SW 1271 (cell line): ENCODE measurements at places on chromosomes 13 and 19.
A peak's percentile ranks its signal among the peaks of the same experiment; 100 is the strongest.

- no peak for DNase-seq
These were observed 333.9 kb downstream of the UQCRFS1 start for GRCh38 chr19:28878862-28879566.

DNA sequence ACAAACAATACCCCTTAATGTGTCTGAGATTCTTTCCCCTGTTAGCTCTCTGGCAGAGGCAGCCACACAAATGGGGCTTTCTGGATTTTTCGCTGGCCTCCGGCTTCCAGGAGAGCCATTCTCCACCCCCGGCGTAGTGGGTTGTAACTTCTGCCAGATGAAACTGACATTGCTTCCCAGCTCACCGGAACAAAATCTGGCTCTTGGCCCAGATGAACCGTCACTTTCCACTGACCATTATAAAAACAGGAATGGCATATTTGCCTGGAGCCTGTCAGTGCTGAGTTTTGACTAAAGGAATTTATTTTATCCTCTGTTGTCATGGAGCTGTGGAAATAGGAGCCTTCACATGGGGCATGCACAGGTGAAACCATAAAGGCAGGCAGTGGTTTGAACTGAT is 120.6 kb upstream of the GPR12 start:
- DNase-seq: no peak

DNA sequence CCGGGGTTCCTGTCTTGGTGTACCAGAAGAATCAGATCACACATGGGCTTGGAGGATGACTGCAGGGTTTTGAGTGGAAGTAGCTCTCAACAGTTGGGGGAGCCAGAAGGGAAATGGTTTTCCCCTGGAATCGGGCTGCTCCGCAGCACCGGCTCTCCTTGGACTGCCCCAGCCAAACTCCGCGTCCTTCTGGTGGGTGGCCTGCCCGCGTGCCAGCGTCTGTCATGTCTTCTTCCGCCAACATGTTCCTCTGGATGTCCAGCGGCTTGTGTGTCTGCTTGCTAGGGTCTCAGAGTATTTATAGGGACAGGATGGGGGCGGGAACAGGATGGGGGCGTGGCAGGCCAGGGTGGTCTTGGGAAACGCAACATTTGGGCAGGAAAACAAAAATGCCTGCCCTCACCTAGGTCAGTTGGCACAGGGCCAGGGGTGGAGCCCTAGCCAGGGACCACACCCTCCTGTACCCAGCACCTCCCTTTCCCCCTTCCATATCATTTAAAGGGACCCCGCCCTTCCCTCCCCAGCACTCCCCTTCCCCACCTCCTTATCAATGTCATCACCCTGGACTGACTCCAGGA is 1.3 kb upstream of the ZNF30 start:
- no peak for DNase-seq

GRCh38 chr19:30784850-30785457 is 412.8 kb downstream of the ZNF536 start:
- peak; percentile 19 for DNase-seq

- DNase-seq: peak; percentile 78
These were observed at the start of gene SPRED3 for GRCh38 chr19:38388349-38389100. Gene SPRED3 (plus strand): TSS chr19:38388697. CDS start chr19:38390303, 1,606 bp downstream.

GRCh38 chr13:32264407-32264806 is 50.8 kb downstream of the ZAR1L start:
- DNase-seq: no peak
